ENCODE measurements at places on chromosomes 11 and 22.
A peak's percentile ranks its signal among the peaks of the same experiment; 100 is the strongest.

- DNase-seq, result no peak
These were observed 27.1 kb downstream of the CHID1 start for GRCh38 chr11:883527-883926.

- peak; percentile 65 for DNase-seq
These were observed 4.5 kb upstream of the TBX10 start for GRCh38 chr11:67644042-67644441.

GRCh38 chr22:44000123-44000522, 24.0 kb upstream of the PARVB start:
- no peak for DNase-seq

GRCh38 chr11:15229069-15229468, 114.3 kb downstream of the INSC start:
- DNase-seq, result no peak

DNA sequence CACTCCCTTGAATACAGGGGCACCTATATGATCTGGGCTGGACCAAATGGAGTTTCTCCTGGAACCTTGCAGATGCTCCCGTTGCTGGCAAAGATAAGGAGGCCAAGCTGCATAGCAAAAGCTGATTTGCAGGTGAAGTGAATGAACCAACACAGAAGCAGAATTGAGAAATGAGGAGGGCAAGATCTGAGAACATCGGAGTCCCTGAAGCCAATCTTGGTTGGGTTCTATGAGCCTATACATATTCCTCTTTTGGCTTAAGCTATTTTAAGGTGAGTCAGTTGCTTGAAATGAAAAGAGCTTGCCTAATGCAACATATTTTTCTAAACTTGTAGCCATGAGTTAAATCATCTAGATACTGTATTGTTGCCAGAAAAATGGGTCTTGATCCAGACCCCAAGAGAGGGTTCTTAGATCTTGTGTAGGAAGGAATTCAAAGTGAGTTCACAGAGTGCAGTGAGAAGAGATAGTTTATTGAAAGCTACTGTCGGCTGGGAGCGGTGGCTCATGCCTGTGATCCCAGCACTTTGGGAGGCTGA, 23.5 kb downstream of the WEE1 start:
- no peak for DNase-seq

DNA sequence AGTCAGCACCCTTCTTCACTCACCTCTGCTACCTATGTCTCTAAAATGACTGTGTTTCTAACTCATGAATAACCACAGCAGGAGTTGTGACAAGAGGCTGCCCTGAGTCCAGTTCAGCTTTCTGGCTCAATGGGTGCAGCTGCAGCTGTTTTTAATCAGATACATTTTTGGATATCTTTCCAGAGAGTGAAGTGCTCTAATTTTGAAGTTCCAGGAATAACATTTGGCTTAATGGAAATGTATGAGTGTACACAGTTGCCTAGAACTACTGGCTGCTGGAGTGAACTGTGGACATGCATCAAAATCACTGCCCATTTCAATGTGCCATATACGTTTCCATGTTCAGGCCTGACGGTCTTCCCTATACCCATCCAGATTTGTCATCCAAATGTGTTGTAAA, 769.5 kb upstream of the ANO3 start:
- no peak for DNase-seq

- DNase-seq, result no peak
These were observed 157.6 kb downstream of the BLID start for GRCh38 chr11:121958323-121958970.

DNA sequence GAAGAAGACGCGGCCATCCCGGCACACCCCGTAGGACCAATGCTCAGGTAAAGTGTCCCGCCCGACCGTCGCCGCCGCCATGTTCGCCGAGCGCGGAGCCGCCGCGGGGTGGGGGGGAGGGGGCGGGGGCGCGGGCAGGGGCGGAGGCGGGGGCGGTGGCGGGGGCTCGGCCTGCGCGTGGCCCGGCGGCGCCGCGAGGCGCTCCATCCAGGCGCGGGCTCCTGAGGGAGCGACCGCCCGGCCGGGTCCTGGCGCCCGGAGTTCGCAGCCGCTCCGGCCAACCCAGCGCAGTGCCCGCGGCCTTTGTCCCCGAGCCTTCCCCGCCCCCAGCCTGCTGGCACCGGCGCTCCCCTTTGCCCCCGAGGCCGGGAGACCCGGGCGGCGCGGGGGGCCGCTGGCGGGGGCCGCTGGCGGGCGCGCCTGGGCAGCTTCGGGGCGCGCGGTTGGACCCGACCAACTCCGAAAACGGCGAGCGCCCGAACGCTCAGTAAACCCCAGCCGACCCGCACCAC, at the start of gene PLEKHA7:
TSS of gene PLEKHA7 (minus strand) at position 94 of the 512 bp plus-strand sequence. CDS start at position 81, 13 bp downstream.
- DNase-seq, result peak; percentile 22

DNA sequence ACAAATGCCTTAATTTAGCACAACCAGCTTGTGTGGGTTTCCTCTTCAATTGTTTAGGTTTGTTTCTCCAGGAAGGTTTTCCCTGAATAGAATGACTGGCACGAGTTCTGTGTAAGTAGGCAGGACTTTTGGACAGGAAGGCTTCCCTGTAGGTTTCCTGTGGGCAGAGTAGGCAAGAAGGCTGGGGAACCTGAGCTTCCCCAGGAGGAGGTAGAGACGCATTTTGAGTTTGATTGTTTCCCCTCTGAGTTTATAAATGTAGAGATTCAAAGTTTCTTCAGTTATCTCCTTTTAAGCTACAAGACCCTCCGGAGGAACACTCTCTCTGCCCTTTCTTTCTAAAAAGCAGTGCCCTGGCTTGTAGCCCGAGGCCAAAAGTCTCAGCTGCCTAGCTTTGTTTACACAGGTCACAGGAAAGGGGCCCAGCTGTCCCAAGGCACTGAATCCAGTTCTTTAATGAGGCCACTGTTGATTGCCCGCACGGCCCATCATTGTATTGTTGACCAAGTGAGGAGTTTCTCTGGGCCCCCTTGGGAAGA, 66.6 kb upstream of the RDX start:
- peak; percentile 70 for DNase-seq

- peak; percentile 9 for DNase-seq
These were observed 201.1 kb upstream of the LRRC4C start for GRCh38 chr11:41660585-41660984.

- no peak for DNase-seq
These were observed 2.8 kb downstream of the CTSW start for GRCh38 chr11:65882120-65883057.

GRCh38 chr11:2258501-2259465, 11.6 kb downstream of the ASCL2 start:
- no peak for DNase-seq

- no peak for DNase-seq
These were observed 19.6 kb upstream of the TBCEL start for GRCh38 chr11:121004206-121004840.

GRCh38 chr22:24319451-24319850, 48.8 kb downstream of the SPECC1L start:
- DNase-seq, result peak; percentile 7

- DNase-seq, result no peak
These were observed 173.7 kb downstream of the MAML2 start for GRCh38 chr11:96169250-96169649.

DNA sequence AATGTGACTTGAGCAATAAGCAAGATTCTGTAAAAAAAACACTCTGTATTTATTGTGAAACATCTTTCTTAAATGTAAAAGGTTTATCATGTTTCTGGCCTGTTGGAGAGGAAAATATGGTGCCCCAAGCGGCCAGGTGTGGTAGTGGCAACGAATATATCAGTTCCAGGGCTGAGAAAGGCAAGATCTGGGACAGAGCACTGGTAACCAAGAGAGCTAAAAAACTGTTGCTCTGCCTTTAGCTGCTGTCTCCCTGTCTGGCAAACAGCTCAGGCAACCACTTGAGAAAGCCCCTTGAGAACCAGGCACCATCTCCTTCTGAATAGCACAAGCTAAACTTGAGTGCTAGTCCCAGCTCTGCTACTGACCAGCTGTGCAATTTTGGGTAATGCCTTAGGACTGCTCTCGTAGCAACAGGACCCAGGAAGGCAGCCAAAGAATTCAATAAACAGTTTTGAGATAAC, 129.9 kb downstream of the KCNC1 start:
- DNase-seq, result peak; percentile 9

GRCh38 chr11:68546555-68546954, 86.0 kb downstream of the PPP6R3 start:
- peak; percentile 24 for DNase-seq

DNA sequence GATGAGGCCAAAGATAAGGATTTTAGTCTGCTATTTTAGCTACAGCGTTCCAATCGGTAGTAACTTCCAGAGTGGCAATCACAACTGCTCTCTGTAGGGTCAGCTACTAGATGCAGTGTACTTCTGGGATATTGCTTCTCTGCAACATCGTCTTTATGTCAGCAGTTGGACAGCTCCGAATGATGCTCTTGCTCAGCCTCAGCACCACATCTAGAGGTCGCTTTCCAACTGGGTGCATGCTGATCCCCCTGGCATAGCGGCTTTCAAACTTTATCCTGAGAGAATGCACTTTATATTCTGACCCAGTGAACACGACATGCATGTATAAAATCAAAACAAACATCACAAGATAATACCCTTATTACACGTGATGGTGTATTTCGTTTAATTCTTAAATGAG, 219.6 kb downstream of the C11orf87 start:
- DNase-seq, result peak; percentile 13

GRCh38 chr11:134004496-134005172, 47.9 kb upstream of the IGSF9B start:
- DNase-seq, result no peak

GRCh38 chr11:20134991-20135736, 25.1 kb downstream of the DBX1 start:
- DNase-seq, result no peak

GRCh38 chr11:134655189-134655989, 243.3 kb upstream of the B3GAT1 start:
- DNase-seq, result no peak

- DNase-seq, result no peak
These were observed 15.1 kb downstream of the EIF4G2 start for GRCh38 chr11:10793470-10794255.

- no peak for DNase-seq
These were observed 1.4 kb downstream of the CHKB start for GRCh38 chr22:50581031-50581949.

DNA sequence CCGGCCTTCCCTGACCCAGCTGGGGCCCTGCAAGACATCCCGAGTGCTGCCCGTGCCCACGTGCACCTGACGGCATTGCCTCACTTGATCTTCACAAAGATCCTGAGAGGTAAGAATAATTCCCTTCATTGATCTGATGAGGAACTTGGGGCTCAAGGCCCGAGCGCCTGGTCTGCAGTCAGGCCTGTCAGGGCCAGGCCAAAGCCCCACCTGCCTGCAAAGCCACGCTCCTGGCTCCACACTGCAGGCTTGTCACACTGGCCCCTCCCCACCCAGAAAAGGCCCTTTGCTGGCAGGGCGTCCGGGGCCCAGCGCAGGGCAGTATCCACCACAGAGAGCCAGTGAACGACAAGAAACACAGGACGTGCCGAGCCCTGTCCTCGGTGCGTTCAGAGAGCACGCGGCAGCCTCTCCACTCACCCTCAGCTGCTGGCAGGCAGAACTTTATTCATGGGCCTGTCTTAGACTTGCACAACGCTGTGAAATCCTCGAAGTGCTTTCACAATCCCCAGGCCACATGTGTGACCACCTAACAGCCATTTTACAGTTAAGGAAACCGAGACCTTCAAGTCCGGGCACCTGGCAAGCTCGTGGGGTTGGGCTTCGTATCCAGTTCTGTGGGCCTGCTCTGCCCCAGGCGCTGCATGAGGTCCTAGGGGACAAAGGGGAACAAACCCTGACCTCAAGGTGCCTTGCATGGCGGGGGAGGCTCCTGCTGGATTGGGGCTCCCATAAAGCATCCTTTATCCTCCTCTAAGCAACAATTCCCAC, 14.8 kb downstream of the KIAA0930 start:
- no peak for DNase-seq

DNA sequence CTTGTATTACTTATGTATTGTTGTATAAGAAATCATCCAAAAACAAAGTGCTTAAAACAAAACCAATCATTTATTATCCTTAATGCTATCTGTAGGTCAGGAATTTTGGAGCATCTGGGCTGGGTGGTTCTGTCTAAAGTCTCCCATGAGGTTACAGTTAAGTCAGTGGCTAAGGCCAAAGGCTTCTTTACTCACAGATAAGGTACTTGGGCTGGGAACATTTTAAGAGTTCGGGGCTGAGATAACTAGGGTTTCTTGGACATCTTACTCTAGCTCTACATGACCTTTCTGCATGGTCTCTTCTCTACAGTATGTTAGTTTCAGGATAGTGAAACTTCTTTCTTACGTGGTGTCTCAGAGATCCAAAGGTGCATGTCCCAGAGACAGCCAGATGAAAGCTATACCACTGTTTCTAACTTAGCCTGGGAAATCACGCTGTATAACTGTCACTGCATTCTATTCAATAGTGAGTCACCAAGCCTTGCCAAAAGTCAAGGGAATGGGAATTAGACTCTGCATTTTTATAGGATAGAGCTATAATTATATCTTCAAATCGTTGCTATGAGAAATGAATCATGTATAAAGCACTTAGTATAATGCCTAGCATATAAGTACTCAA, 29.6 kb downstream of the SOX6 start:
- DNase-seq, result no peak

DNA sequence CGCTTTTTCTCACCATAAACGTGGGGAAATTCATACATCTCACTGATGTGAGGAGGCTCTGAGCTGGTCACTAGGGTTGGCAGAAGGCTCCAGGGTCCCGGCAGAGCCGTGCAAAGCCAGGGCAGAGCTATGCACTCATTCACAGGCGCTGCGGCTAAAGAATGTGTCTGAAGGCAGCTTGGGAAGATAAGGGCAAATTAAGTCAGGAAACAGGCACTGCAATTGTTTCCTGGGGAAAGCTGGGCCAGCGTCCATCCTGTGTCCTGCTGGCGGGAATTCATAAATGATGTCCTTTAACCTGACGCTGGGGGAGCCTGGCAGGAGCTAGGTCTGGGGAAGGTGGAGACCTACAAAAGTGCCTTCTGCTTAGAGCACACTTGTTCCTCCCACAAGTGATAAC, 27.6 kb downstream of the PKNOX2 start:
- DNase-seq, result no peak

DNA sequence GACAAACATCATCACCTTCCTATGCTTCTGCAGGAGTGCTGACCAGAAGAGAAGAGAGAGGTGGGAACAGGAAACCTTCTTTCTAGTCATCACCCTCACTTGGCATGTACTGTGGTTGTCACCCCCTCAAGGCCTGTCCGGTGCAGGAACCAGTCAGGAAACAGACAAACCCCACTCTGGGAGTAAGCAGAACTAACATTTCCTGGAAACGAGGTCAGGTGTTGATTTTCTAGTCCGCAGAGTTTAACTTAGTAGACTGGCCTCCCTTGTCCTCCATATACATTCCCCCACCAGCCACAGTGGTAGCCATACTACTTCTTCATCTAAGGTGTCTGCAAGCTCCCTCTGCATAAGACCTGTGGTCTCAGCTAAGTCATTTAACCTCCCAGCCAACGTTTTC, 80.7 kb upstream of the NCAM1 start:
- DNase-seq, result no peak

DNA sequence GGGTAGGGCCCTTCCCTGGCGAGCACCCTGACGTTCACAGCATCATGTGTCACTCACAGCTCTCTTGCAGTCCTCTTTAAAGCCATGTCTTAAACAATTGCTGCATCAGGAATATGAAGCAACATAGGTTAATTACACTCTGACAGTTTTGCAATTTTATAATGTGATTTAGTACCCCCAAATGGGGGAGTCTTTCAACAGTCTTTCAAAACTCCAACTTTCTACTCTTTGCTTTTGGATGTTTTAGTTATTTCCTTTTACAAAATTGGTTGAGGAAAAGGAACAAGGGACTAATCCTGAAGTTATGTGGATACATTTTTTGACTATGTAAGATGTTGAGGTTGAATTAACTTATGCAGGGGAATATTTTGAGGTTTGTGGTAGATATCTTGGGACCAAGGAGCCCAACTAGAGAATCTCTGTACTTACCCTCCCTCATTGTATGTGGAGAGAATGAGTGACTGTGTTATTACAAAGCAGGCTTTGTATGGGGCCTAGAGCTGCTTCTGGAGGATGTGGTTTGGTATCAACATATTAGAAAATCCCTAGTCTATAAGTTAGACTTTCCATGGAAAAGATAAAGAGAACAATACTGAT, at the start of gene MMP8:
TSS of gene MMP8 (minus strand) at position 51 of the 597 bp plus-strand sequence. CDS start 99 bp downstream, outside the sequence.
- no peak for DNase-seq

All from A549 (cell line).